NCI-H2081 (cell line): ENCODE measurements at places on chromosomes 3 and 15.

DNA sequence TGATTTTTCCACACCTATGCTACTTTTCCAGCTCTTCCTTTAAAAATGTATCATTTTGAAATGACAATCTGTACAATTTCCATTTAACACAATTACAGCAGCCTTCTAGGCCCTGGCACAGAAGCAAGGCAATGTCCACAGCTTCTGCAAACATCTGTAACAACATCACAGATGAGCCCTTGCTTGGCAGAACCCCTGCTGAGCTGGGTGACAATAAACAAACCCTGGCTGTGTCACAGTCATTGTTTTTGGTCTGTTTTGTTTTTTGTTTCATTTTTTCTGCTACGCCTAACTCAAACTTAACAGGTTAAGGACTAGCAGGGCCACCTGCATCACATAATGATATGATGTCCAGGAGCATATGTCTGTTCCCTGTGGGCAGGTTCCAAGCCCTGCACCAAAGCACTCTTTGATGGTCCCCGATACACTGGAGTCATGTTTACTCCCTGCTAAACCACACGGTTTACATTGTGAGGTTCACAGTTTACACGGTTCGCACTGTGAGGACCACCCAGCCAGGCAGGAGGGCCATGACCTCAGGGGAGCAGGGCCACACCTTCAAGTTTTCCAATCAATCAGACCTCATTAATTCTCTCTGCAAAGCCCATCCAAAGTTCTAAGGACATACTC, 186.8 kb upstream of the CHRNA7 start:
- peak; percentile 41 for DNase-seq

- DNase-seq, result no peak
These were observed 62.9 kb downstream of the SLC28A2 start for GRCh38 chr15:45314960-45315359.

GRCh38 chr15:34637305-34637704, 53.9 kb upstream of the GOLGA8B start:
- DNase-seq, result no peak

DNA sequence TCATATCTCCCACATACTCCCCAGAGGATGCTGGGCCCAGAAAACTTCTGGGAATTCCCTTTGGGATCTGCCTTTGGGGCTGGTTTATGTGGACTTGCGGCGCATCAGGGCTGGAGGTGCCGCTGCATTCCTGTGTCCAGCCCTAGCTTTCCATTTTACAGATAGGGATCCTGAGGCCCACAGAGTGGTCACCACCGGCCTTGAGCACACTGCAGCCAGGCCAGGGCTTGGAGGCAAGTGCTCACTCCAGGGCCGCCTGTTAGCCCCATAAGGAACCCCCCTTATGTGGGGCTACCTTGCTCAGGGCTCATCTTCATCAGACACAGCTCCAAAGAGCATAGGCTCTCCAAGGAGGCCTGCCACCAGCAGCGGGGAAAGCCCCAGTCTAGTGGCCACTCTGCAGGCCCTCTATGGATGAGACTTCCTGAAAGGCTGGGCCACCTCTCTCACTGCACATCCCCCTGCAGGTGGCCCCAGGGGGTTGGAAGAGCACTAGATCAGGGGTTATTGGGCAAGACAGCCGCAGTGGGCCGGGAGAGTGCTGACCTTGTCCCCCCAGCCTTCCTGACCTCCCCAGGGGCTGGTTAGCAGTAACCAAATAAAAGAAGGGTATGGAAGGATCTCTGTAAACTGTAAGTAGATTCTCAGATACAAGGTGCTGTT, 9.2 kb upstream of the ATP2B2 start:
- DNase-seq, result no peak

GRCh38 chr3:139561255-139561817, 21.8 kb upstream of the RBP1 start:
- peak; percentile 57 for DNase-seq

DNA sequence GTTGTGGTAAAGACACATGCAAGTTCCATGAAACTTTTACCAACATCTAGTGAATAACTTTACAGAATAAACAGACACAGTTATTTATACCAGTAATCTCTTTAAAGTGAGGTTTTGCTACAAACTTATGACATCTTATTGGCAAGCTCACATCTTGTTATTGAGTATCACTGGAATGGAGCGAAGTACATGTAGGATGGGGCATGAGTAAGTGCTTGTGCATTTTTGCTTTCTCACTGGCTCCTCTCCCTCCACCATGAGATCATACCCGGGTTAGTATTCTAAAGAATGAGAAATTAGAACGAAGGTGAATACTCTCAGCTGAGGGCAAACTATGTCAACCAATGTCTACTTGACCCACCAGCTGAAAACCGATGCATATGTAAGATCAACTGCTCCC, 193.3 kb upstream of the ZNF717 start:
- DNase-seq, result no peak

DNA sequence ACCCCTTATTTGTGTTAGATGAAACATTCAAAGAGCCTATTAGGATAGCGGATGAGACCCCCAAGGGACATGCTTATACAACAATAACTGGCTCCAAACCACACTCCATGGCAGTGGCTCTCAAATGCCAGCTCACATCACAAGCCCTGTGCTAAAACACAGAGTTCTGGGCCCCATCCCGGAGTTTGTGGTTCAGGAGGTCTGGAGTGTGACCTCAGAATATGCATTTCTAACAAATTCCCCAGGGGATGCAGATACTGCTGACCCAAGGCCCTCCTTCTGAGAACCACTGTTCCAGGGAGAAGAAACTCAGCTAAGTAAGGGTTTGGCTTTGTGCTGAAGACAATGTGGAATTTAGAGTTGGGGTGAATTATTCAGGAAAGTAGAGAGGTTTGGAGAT, 3.6 kb downstream of the CCRL2 start:
- DNase-seq, result no peak
